NCI-H82 (cell line): ENCODE measurements at places on chromosomes 6 and 20.

- no peak for DNase-seq
Measured at GRCh38 chr20:61371501-61372136, 119.6 kb downstream of the CDH4 start.

DNA sequence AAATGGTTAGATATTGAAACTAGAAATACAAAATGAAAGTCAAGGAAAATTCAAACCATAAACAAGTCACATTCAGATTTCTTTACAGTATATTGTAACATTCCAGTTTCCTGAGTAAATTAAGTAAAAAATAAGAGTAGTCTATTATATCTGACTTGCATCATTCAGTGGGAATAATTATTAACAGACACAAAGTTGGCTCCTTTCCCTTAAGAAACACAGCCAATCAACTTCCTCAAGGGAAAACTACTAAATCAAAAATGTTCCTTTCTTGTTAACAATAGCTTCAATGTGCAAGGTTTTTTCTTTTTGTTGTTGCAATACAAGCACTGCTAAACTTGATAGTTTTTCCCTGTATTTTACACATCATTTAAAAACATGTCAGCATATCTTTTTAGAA lies 33.2 kb downstream of the DNAAF9 start:
- DNase-seq = no peak

DNA sequence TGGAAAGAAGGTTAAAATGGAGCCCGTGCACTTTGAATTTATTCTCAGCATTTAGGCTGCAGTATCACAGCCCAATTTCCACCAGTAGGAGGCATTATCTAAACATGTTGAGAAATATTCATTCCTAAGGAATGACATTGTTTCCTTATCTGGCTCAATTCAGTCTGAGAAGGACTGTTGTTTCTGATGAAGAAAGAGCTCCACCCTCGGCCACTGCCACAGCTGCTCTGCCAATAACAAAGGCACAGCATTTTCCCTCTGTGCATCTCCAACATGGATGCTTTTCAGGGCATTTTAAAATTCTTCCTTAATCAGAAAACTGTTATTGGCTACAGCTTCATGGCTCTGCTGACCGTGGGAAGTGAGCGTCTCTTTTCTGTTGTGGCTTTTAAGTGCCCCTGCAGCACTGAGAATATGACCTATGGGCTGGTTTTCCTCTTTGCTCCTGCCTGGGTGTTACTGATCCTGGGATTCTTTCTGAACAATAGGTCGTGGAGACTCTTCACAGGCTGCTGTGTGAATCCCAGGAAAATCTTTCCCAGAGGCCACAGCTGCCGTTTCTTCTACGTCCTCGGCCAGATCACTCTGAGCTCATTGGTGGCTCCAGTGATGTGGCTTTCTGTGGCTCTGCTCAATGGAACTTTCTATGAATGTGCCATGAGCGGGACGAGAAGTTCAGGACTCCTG lies at the start of gene CALHM5:
CALHM5 (plus strand) TSS at position 216 of the 687 bp plus-strand sequence; CDS start at position 274, 58 bp downstream.
- peak; percentile 27 for DNase-seq

DNA sequence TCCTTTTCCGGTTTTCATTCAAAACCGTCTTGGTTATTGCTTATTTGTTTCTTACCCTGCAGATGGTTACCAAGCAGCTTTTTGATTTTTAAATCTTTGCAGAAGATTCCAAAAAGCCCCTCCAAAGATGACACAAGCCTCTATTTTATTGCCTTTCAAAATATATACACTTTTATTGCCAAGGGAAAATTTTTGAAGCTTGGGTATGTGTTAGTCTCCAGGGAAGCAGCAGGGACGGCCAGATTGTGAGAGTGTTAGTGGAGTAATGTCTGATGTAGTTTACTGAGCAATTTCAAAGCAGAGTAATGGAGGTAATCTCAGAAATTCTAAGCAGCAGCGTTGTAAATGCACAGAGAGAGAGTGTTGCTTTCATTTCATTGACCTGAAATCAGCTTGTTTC lies 193.8 kb downstream of the FARS2 start:
- DNase-seq = no peak

DNA sequence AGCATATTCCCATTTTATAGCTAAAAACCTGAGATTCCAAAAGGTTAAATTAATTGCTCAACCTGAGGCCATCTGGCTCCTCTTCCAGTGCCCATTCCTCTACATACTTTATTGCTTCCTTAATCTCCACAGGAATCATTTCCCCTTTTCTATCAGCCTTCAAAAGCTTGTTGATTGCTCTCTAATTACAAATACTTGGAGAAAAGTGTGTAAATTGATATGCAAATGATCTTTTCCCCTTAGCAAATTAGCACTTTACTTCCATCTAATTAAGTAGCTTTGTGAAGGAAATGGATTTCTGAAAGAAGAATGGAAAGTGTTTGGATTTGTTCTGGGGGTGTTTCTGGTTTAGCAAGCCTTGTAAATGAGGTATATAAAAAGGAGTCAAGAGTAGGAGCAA lies 323.3 kb downstream of the GRIK2 start:
- DNase-seq = no peak

DNA sequence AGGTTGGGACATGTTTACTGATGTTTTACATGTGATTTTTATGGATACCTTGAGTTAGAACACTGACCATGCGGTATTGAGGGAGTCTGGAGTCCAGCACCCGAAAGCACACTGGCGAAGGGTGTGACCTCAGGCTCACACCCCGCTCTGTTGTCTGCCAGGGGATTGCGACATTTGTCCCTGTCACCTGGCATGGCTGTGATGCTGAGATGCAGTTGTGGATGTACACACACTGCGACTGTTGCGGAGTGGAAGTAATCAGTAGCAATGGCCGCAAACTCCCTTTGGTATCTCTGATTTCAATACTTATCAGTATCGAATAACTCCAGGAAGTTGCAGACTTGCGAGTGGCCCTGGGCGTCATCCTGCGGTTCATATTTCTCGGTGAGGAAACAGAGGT lies 43.2 kb downstream of the CDH4 start:
- no peak for DNase-seq

- DNase-seq = peak; percentile 76
Measured at GRCh38 chr20:53216856-53217576, 244.9 kb downstream of the TSHZ2 start.

- DNase-seq = no peak
Measured at GRCh38 chr6:26497610-26498009, 2.5 kb upstream of the BTN1A1 start.

- DNase-seq = peak; percentile 92
Measured at GRCh38 chr20:60057866-60058807, 99.9 kb downstream of the CDH26 start.

- DNase-seq = no peak
Measured at GRCh38 chr20:33697129-33697528, 10.9 kb upstream of the E2F1 start.

- DNase-seq = peak; percentile 14
Measured at GRCh38 chr6:68226460-68226859, 408.6 kb upstream of the ADGRB3 start.

GRCh38 chr20:4607287-4607713 lies 114.4 kb upstream of the PRND start:
- DNase-seq = peak; percentile 96

GRCh38 chr20:53757472-53757913 lies 163.9 kb upstream of the ZNF217 start:
- DNase-seq = no peak

GRCh38 chr6:16854986-16855385 lies 93.7 kb upstream of the ATXN1 start:
- DNase-seq = no peak

GRCh38 chr6:82178077-82178758 lies 69.3 kb downstream of the IBTK start:
- DNase-seq = peak; percentile 21

- no peak for DNase-seq
Measured at GRCh38 chr20:34045294-34045693, 51.6 kb downstream of the RALY start.

- no peak for DNase-seq
Measured at GRCh38 chr20:45115386-45115774, 406 bp upstream of the WFDC5 start.

GRCh38 chr6:129130959-129131681 lies 248.2 kb downstream of the LAMA2 start:
- DNase-seq = no peak

GRCh38 chr20:62437927-62438326 lies 10.6 kb upstream of the RBBP8NL start:
- no peak for DNase-seq

- no peak for DNase-seq
Measured at GRCh38 chr6:165091121-165091785, 218.2 kb downstream of the C6orf118 start.

DNA sequence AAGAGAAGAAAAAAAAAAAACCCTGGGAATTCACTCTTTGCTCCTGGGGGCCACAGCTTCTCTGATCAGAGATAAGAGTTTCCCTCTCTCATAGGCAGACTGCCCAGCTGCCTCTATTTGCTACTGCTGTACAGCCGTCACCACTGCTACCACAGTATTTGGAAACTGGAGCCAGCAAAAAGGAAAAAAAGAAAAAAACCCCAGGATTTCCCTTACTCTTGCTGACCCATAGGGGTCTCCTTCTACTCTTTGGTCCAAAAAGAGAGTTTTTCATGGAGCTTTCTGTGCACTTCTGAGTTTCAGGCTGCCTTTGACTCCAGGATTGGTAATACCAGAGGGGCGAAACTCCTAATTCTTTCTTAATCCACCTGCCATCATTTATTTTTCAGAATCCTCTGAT lies 89.7 kb downstream of the MDGA1 start:
- DNase-seq = no peak

GRCh38 chr6:36566418-36566905 lies 19.2 kb upstream of the STK38 start:
- no peak for DNase-seq

GRCh38 chr6:113857556-113858479 lies 673 bp downstream of the MARCKS start:
- DNase-seq = peak; percentile 81

- peak; percentile 62 for DNase-seq
Measured at GRCh38 chr20:49505518-49505917, 23.1 kb upstream of the KCNB1 start.

GRCh38 chr6:143545976-143546547 lies 34.5 kb upstream of the FUCA2 start:
- DNase-seq = no peak

- DNase-seq = no peak
Measured at GRCh38 chr6:42117843-42118161, 24.6 kb downstream of the C6orf132 start.

DNA sequence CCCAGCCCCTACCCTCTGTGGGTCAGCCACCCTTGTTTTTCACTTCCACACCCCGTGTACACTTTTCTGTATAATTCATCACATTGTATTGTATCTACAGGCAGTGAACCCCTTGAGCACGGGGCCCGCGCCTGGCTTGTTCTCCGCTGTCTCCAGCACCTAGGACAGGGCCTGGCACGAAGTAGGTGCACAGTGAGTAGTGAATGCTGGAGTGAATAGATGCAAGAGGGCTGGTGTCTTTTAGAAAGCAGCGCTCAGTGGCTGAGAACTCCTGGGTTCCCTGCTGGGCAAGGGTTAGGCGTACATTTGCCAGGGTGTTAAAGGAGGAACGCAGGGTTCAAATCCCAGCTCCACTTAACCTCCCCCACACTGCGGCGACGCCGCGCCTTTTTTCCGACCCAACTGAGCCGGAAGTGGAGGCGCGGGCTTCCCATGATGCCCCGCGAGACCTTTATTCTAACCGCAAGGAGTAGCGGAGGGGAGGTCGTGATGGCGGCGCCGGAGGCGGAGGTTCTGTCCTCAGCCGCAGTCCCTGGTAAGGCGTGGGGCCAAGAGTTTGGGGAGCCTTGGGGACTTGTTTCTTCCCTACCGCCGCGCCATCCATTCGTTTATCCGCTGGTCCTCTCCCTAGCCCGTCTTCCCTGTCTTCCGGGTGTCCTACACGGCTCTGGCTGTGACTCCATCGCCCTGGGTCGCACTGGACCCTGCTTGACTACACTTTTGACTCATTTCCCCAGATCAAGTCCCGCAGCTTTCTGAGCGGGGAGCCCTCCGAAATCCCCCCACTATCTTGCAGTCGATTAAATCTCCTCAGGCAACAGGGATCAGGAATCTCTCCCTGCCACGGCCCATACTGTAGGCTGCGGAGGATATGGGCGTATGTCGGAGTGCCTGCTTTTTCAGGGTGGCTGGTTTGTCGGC lies at the start of gene MAD2L1BP:
MAD2L1BP (plus strand) TSS at position 454 of the 921 bp plus-strand sequence; CDS start at position 490, 36 bp downstream.
- peak; percentile 94 for DNase-seq

- DNase-seq = no peak
Measured at GRCh38 chr6:165692106-165692653, 29.1 kb upstream of the PDE10A start.

GRCh38 chr6:121932076-121932991 lies 467.1 kb upstream of the HSF2 start:
- DNase-seq = no peak

DNA sequence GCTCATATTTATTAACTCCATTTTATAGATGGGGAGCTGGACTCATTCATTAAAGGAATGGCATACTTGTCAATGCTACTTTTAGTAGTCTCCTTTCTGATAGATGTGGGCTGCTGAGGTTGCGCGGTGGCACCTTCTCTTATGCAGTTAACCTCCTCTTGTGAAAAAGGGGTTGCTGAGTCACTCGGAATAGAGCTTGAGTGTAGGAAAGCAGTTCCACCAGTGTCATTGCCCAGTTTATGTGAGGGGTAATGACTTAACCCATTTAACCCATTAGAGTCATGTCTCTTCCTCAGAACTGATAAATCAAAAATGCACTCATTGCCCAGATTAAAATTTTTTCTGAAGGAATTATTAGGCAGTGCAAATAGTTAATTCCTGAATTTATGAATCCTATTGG lies 6.3 kb downstream of the MAPK14 start:
- no peak for DNase-seq

GRCh38 chr20:39576771-39577170 lies 614.6 kb downstream of the DHX35 start:
- no peak for DNase-seq

DNA sequence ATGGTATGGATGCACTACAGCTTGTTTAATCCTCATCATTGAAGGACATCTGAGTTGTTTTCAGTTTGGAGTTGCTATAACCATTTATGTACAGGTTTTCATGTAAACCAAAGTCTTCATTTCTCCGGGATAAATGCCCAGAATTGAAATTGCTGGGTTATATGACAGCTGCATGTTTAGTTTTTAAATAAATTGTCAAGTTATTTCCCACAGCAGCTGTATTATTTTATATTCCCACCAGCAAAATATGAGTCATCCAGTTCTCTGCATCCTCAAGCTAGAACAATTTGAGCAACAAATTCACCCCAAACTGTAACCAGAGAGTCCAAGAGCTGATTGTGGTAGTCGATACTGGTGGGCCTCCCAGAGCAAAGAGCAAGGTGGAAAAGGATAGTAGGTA lies 161.0 kb upstream of the PRND start:
- no peak for DNase-seq

- DNase-seq = no peak
Measured at GRCh38 chr6:26008470-26008869, 45.9 kb downstream of the TRIM38 start.
